Panc1 (cell line): ENCODE measurements at places on chromosomes 7 and 10.

GRCh38 chr10:87646935-87647334, 12.7 kb upstream of the PAPSS2 start:
- DNase-seq = no peak

DNA sequence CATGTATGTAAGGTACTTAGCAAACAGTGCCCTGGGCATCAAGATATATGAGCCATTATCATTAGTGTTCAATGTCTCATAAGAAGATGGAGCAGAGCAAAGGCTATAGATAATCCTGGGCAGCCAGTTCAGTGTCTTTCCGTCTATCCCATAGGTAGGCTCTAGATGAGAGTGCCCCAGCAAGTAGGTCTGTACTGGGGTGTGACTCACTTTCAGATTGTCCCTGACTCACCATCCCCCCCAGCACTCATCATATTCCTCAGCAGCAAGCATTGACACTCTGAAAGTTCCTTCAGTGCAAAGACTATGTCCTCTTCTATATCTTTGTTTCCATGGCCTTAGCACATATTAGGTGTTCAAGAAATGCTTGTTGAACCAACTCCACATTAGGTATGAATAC, 20.0 kb upstream of the FAM204A start:
- DNase-seq = no peak

GRCh38 chr10:127195571-127196281, 665 bp downstream of the INSYN2A start:
- DNase-seq = no peak

GRCh38 chr10:6474871-6475270, 105.2 kb downstream of the PRKCQ start:
- no peak for DNase-seq

DNA sequence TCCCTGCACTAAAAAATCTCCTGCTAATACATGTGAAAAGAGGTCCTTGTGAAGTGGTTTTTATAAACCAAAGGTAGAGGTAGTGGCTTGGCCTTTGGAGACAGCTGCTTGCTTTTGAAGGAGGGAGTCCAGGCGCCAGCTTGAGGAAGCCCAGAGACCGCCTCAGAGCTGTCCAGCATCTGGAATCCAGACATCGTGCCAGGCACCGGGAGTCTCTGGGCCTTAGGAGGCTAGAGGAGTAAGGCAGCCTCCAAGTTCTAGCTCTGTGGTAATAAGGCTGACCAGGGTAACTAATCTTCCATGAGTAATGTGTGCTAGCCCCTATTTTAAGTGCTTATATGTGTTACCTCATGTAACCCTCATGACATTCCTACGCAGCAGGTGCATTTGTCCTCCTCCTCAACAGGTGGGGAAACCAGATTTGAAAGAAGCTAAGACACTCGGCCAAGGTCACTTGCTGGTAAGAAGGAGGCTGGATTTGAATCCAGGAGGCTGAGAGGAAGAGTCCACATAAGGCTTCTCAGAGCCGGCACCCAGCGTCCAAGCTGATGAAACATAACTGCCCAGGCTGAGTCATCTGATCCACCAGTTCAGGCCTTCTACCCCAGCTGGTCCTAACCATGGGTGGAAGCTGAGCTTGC, 26.1 kb downstream of the PRLHR start:
- no peak for DNase-seq

GRCh38 chr7:16234493-16235146, 186.7 kb downstream of the CRPPA start:
- no peak for DNase-seq

DNA sequence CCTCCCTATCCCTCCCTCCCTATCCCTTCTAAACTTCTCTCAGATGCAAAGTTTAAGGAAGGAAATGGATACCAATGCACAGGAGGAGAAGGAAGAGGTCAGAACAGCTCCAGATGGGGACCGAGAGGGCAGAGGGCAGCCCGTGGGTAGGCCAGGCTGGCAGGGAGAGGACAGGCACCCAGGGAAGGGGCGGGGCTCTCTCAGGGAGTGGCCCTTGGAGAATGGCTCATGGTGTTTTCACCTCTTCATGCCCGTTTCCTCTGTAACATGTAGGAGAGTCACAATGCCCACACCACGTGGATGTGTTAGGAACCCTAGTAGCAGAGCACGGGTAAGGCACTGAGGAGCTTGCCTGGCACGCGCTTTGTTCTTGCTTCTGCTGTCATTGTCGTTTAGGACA, 264.5 kb downstream of the CELF2 start:
- DNase-seq = no peak

GRCh38 chr10:126634911-126635310, 35.6 kb downstream of the C10orf90 start:
- no peak for DNase-seq

- no peak for DNase-seq
Observed at GRCh38 chr10:92125144-92125543, 165.7 kb downstream of the CPEB3 start.

- DNase-seq = no peak
Observed at GRCh38 chr7:71286336-71286735, 154.4 kb downstream of the GALNT17 start.

DNA sequence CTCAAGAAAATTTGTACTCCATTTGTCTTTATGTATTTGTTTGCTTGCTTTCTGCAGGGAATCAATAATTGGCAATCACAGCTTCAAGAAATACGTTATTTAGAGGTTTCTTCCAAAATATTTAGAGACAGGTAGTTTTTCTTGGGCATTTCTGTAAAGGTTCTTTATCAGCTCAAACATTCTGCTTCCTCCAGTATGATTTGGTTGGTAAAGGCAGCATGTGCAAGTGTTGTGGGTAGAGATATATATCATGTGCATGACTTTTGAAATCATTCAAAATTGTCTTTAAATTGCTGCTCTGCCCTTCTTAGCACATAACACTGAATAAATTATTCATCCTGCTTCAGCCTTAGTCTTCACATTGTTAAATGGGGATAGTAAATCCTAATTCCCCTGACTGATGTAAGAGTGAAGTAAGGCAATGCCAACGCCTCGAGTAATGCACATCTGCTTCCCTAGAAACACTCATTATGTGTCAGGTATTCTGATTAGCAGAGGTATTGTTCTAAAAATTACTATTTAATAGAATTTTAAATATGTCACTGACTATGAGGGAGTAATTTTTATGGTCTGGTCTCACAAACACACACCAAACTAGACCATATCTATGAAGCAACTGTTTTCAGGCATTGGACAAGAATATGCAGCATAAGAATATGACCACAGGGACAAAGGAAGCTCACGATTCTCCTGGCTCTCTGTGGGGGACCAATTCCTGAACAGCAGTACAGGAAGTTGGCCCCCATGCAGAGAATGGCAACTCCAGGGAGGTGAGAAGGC, 77.3 kb upstream of the AKR1E2 start:
- no peak for DNase-seq

DNA sequence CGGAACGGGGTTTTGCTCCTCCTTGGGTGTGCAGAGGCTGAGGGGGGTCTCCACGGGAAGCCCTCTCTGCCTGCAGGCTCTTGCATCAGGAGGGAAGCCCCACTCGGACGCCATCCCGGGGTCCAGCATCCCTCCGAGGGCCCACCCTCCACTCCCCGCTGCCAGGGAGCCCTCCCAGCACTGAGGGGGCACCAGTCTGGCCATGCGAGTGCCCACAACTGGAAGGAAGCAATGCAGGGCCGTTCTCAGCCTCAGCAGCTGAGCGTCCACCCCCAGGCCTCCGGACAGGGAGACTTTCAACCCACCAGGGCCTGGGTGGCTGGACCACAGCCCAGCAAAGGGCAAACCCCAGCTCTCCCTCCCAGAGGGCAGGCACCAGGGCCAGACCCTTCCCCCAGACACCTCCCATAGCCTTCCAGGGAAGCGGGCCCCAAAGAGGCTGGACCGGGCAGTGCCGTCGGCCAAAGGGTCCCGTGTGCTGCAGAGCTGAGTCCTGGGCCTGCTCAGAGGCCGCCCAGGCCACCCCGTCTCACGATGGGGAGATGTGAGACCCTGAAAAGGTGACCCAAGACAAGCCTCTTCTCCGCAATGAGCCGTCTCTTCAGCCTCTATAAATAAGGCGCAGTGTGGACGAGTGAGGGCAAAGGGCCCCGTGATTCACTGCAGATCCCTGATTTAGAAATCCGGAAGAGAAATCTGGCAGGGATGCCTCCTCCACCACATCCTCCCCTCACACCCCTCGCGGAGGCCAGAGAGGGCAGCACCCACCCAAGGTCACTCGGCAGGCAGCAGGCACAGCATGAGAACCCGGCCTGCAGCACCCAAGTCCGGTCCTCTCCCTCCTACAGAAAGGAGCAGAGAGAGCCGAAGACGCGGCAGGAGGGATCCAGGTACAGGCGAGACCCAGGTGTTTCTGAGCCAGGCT, 81.9 kb upstream of the DNAAF5 start:
- DNase-seq = no peak

DNA sequence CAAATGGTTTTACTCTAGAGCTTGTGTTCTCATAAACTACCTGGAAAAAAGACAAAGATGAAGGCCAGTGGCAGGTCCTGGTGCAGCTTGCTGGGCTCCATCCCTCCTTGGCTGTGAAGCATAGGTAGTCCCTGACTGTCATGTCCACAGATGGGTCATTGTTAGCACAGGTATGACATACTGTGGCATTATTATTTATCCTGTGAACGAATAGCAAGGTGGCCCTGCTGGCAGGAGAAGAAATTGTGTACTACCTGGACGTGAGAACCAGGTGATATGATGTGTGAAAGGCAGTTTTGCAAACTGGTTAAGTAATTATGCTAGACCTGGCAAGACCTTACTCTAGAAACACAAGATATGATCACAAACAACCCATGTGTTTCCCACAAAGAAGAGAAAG, 63.9 kb downstream of the CCDC71L start:
- DNase-seq = no peak

GRCh38 chr10:48651293-48651692, 33.4 kb upstream of the WDFY4 start:
- DNase-seq = no peak

- no peak for DNase-seq
Observed at GRCh38 chr7:139691253-139691781, 86.5 kb downstream of the HIPK2 start.

GRCh38 chr10:62148155-62148554, 120.5 kb downstream of the RTKN2 start:
- no peak for DNase-seq

DNA sequence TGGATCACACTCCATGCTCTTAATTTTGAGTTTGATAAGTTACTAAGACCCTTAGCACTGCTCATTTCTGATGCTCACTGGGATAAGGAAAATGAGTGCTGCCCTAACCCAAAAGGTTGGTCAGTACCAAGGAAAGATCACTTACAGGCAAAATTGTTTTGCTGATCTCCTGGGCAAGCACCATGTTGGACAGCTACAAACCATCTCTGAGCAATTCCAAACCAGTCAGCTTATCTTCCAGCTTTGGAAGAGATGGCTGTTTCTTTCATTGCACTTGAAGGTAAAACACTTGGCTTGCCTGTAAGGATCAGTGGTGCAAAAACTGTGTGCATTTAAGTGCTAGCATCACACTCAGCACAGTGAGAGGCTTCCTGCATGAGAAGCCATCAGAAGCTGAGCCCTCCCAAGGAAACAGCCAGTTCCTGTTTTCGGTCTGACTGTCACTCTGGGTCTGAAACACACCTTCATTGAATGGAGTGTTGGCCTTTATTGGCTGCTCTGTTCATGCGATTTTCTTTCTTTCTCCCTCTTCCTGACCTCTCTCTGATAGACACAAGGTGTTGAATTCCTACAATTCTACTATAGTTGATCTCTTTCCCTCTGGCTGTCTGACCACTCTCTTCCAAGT, 126.4 kb upstream of the GHITM start:
- no peak for DNase-seq

GRCh38 chr7:45021604-45022296, 21.7 kb downstream of the CCM2 start:
- no peak for DNase-seq

DNA sequence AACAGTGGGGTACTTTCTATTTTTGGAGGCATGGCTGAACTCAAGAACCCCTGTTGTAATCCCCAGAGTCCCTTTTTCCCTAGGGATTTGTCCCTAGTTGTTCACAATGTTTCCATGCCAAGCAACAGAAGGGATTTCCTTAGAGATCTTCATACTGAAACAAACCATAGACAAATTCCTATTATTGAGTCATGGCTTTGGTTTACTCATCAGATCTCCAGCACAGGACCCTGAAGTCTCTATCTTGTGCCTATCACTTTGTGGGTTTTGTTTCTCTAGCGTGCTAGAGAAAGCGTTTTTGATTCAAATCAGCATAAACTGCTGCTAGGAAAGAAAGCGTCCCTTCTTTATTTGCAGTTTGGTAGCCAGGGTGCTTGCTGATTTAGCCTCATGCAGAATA, 165.0 kb downstream of the BAMBI start:
- no peak for DNase-seq

- no peak for DNase-seq
Observed at GRCh38 chr10:92662848-92663247, 26.9 kb upstream of the HHEX start.
